Peyer's patch (tissue), 4 donors: ENCODE measurements at places on chromosomes 5 and 9.

GRCh38 chr5:78046006-78046405 lies 248.5 kb downstream of the AP3B1 start:
- DNase-seq: no peak

- DNase-seq: no peak
These were observed 1.3 kb downstream of the ANXA1 start for GRCh38 chr9:73152953-73153352.

DNA sequence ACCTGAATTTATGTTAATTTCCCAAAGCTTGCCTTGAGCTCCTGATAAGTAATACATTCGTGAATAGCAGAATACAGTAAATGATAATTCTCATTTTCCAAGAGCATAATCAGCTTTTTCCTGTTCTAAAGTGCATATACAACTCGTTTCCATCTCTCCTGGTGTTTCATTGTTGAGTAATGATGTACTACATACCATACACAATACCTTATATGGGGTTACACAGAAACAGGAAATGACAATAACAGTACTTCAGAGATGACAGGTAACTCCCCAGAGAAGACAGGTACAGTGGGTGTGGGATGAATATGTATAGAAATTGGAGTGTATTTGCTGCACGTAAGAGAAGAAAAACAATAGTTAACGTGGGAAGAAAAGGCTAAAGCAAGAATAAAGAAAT lies 287.1 kb downstream of the TENT4A start:
- DNase-seq: no peak

GRCh38 chr5:116842514-116842961 lies 267.9 kb upstream of the SEMA6A start:
- no peak for DNase-seq

DNA sequence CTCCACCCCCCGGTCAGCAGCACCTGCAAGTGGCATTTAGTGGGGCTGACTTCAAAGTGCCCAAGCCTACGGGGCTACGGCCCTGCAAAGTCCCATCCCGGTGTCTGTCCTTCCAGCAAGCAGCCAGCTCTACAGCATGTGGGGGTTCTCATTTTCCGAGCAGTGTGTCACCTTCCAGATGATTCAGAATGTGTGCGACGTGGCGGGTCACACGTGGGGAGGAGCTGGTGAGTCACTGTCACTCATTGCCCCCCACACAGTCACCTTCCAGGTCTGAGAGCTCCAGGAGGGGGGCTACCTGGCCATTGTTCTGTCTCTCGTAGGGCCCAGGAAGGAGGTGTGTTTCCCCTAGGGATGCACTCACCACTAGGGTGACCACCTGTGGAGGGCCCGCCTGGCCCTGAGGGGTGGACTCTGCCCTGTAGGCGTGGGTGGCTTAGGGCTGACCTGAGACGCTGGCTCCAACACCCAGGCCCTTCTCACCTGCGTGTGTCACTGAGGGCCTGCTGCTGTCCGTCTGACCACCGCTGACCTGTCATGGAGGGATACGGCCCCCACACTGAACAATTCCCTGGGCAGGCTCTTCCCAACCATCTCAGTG lies 70.2 kb downstream of the SEMA4D start:
- DNase-seq: no peak

DNA sequence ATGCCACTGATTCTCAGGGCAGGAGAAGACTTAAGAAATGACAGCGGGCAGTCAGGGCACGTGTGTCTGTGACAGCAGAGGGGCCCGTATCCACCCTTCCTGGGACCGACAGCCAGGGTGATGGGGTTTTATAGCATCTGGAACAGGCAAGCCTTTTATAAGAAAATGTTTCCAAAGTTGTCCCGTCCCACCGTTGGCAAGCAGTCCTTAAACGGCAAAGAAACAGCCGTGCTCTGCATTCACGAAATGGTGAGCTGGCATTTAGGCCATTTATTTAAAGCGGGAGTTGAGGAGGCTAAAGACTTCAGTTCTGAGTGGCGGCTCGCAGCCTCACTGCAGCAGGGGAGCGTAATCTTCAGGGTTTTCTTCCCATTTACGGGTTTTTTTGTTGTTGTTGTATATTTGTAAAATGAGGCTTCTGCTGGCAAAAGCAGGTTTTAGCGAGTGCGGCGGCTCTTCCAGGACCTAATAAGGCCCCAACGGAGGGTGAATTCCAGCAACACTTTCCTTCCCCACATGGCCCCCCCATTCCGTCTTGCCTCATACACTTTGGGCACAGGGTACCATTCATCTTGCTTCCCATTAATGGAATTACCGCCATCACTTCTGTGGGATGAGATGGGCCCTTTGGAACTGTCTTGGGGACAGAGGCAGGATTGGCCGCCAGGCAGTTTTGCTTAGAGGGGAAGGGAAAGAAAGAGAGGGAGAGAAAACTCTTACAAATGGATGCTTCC lies 15.8 kb downstream of the NEK6 start:
- DNase-seq: no peak

DNA sequence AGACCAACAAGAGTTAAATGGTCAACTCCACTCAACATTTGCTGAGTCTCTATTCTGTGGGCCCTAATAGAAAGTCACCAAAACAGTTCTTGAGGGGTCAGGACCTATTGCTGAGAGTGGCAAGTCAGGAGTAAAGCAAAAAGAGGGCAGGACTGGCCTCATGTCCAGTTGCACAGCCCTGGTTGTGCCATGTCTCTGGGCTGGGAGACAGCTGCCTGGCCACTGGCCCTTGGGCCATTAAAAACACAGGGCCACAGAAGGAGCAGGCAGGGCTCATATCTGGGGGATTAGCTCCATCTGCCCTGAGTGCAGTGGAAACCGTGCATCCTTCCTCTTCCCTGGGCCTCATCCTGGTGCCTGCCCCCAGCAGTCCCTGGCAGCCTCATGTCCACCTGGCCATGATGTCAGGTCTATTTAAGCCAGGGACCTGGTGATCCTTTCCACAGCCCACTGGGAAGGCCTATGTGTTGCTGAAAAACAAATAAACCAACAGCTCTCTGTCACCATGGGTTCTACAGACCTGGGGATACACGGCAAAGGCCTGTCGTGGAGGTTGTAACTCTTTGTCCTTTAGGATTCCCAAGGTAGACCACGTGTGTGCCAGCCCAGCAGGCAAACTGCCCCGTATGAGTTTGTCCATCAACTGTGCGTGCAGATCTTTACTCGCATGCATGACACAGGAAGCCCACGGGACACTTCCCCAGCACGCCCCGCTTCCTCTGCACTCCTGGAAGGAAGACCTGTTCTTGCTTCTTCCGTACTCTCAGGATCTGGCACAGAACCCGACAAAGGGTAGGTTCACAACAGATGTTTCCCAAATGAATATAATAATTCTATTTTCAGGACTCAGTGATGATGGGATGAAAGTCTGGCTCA lies 148.8 kb downstream of the MTX3 start:
- no peak for DNase-seq

DNA sequence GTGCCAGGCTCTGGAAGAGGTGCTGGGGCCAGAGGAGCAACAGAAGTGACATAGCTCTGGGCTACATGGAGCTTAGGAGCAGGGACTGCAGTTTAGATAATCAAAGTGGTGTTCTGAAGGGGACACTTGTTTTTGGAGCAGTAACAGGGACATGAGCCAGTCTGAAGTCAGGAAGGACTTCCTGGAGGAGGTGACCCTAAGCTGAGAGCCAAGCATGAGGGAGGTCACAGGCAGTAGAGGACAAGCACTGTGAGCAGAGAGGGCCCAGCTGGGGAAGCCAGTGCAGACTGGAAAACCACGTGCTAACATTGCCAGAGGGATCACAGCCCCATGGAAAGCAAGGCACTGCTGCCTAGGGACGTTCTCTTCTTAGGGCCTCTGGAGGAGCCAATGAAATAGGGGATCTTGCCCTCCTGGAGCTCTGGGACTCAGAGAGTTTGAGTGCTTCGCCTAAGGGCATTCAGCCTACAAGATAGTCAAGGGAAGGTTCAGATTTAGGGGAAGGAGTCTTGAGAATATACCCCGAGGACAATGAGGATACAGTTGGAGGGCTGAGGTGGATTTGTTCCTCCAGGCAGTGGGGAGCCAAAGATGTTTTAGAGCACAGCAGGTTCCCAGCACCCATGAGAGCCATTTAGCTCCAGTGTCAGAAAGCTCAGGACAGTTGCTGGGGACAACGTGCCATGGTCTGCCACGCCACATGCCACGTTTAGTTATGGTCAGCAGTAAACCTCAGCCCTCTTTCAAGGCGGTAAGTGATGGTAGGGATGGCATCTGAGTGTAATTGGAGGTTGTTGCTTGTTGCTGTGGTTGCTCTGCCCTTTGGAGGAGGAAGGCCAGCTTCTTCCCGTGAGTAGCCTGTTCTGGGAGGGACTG lies 40.5 kb upstream of the SH3PXD2B start:
- DNase-seq: no peak

DNA sequence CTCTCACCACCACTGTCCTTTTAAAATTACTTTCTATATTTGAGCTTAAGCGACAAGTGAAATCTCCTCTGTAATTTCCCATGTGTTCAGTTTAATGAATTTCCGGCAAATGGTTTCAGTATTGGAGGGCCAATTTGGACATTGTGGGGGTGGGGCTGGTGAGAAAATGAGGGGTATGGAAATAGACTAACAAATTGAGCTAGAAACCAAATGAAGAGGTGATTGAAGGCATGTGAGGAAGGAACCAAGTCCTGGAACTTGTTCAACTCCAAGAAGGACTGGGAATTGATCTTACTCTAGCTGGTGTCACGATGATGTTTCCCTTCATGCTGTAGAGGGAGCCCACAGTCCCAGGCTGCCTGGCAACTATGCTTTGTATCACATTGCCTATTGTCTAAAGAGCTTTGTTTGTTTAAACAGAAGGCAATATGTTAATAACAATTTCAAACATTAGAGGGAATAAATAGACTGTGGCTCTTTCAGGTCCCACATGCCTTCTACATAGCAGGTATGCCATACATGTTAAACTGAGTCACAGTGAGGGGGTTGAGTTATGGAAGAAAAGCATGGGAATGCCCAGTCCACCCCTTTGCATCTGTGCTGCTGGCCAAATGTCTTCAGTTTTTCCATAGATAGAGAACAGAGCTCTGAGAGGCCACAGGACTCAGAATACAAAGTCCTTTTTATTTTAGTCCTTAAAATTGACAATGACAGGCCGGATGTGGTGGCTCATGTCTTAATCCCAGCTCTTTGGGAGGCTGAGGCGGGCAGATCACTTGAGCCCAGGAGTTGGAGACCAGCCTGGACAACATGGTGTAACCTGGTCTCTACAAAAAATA lies 25.0 kb upstream of the MATR3 start:
- DNase-seq: no peak

DNA sequence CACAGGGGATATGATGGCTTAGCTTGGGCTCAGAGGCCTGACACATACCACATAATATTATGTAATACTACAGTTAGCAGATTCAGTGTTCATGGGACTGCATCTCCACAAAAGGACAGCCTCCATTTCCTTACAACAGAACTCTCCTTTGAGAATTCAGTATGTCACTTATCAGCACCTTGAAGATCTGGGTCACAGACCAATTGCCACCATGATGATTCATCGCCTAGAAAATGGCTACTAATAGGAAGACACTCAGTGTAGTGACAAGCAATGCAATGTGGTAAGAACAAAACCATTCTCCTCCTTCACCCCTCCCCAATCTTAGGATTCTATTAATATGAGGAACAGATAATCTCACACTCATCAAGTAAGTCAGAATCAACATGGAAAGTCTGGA lies 38.7 kb upstream of the PRLR start:
- no peak for DNase-seq

GRCh38 chr5:148962761-148963324 lies 100.0 kb downstream of the SH3TC2 start:
- DNase-seq: no peak

DNA sequence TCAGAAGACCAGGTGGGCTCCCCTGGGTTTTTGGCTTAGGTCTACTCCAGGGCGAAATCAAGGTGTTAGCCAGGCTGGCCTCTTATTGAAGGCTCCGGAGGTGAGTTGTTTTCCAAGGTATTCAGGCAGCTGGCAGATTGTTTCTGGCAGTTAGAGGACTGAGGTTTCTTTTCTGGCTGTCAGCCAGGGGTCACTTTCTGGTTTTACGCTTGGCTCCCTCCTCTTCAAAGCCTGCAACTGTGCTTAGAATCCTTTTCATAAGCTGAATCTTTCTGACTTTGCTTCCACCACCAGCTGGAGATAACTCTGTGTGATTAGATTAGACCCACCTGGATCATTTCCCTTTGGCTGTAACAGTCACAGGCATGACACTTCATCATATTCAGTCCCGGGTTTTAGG lies 24.6 kb downstream of the RFK start:
- DNase-seq: no peak

GRCh38 chr9:99051851-99052250 lies 53.1 kb upstream of the TGFBR1 start:
- DNase-seq: no peak

DNA sequence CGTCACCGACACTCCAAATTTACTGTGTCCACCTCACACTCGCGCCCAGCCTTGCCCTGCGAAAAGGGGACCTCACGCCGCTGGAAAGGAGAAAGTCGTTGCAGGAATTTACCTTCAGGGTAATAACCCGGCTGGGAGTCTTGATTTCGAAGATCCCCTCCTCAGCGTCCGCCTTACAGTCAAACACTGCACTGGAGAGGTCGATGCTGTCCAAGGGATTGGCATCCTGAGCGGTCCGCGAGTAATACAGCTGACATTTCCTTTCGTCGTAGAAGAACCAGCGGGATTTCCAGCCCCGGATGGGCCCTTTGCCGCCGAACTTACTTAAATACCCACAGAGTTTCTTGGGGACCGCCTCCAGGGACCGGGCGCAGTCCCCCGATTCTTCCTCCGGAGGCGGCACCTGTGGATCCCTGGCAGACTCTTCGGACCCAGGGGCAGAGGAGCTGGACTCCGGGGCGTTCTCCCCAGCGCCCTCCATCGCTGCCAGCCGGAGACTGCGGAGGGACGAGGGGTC lies 330 bp downstream of the TBC1D2 start:
- no peak for DNase-seq

DNA sequence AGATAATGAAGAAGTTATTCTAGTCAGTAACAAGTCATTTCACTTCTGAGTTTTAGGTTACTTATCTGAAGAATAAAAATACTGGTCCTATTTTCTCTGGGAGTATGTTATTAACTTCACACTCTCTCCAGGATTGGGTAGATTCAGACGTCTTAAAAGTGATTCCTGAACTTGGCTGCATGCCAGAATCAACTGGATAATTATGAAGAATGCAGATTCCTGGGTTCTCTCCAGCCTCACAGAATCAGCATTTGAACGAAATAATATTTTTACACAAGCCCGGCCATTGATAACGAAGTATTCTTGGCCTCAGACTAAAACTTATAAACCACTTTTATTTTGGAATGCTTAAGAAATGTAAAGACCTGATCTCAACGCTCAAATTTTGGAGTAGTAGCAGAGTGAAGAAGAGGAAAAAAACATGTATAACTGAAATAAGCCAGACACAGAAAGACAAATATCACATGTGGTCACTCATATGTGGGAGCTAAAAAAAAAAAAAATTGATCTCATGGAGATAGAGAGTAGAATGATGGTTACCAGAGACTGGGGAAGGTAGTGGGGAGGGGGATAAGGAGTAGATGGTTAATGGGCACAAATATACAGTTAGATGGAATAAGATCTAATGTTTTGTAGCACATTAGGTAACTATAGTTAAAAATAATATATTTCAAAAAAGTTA lies 507.3 kb downstream of the ISL1 start:
- DNase-seq: no peak
